Activated CD4-positive, alpha-beta T cell treated with anti-CD3 and anti-CD28 coated beads, Interleukin-2, amount 50 U/mL, for 24 hours (primary cell): ENCODE measurements at places on chromosomes 11 and 22.

DNA sequence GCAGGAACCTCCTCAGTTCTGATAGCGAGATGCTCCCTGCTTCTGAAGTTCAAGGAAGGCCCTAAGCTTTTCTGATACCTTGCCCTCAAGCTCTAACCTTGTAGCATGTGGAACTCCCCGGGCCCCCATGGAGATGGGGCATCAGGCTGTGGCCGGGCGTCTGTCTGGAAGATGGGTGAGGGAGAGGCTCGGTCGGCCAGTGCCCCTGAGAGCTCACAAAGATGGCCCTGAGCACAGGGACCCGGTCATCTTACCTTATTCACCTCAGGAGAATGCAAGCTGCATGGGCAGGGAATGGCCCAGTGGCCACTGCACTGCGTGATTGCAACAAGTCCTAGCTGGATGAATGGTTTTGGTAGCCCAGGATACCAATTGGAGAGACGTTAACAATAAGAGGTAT lies 830.3 kb downstream of the TBC1D22A start:
- DNase-seq, result no peak

DNA sequence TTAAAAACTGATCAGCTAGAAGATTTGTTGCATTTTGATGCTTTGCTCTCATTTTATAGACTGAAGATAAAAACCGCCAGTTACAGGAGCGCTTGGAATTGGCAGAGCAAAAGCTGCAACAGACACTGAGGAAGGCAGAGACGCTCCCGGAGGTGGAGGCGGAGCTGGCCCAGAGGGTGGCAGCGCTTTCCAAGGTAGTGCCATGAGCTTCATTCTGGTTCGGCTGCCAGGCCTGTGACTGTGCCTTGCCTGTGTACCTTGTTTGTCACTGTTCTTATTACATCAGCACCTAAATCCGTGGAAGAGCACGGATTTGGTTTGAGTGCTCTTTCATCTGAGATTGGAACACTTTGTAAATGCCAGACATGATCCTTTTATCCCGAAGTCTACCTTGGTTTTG lies 61.4 kb downstream of the PPFIA1 start:
- no peak for DNase-seq

- DNase-seq, result no peak
Measured at GRCh38 chr11:19838994-19839768, 126.5 kb downstream of the NAV2 start.

DNA sequence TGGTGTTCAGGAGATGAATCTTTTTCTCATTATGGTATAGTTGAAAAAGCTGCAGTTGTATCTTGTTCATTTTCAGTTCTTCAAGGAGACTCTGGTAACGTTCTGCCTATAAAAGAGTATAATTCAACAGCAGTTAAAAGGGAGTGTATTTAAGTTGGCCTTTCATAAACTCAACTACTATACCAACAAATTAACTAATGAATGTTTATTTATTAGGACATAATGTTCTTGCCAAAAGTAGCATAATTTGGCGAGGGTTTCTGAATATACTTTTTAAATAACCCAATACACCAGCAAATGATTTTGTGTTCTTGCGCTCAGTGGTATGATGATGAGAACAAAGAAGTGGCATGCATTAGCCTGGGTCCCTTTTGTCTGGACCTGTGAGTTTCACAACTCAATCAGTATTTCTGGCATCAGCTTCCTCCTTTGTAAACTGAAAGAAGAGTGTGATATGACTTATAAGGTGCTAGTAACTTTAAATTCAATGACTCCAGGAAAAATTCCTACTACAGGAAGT lies 10.9 kb downstream of the SMC1B start:
- no peak for DNase-seq

- DNase-seq, result no peak
Measured at GRCh38 chr11:71251151-71251721, 1.1 kb downstream of the SHANK2 start.

DNA sequence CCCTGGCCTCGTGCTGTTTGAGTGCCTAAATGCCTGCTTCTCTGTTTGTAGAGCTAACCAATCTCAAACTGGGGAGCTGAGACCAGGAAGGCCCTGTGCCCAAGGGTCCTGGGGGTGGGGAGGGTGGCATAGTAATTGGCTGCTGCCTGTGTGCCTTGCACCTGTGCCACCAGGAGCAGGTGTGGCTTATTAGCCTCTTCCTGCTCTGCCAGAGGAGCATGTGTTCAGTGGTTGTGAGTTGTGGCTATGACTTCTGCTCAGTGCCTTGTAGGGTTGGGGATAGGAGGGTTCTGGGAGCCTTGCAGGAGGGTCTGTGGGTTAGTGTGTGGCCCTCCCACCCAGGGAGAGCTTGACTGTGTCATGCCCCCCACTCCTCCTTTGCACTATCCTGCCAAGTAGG lies 109.2 kb downstream of the ZBTB16 start:
- no peak for DNase-seq

GRCh38 chr22:37043828-37044538 lies 7.6 kb upstream of the KCTD17 start:
- peak; percentile 29 for DNase-seq

DNA sequence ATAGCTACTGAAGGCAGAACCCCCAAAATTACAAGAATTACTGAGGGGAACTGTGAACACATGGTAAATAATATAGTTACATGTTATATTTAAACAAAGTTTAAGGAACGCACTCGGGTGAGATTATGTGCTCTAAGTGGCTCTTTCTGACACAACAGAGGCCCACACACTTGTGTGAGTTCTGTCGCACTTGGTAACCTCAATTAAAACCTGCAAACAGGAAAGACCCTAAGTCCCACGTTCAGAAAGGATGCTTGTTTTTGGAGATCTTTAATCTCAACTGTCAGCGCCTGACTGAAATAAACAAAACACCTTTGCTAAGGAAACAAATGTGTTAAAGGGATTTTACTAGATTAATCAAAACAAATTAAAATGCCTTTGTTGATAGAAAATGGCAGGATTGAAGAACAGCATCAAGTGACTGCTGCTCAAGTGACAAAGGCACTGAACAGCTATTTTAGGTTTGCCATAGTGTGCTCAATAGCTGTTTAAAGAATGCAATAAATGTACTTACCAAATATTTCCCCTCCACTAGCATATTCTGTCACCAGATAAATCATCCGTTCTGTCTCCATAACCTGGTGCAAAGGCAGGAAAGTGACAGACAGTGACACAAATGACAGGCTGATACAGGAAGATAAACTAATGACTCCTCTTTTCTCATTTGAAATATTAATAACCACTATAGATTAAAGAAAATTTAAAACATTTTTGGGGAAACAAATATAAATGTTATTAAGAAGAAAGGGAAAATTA lies 116.3 kb upstream of the APOA1 start:
- DNase-seq, result no peak

DNA sequence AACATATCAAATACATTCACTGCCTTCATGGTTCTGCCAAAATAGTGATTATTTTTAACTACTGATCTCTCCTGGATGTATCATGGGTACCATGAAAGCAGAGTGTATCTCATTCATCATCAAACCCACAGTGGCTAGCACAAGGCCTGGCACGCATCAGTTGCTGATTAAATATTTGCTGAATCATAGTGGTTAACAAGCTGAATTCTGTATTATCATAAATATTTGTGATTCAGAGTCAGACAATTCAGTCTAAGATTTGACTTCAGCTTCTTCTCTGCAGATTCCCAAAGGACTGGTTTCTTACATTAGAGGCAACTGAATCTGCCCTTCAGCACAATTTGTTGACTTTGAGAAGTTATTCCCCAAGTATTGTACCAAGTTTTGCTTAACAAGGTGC lies 715.8 kb upstream of the LRRC4C start:
- DNase-seq, result no peak

GRCh38 chr22:47966316-47966715 lies 1203.9 kb downstream of the TBC1D22A start:
- no peak for DNase-seq

GRCh38 chr22:40597526-40598430 lies 38.7 kb downstream of the MRTFA start:
- no peak for DNase-seq

GRCh38 chr11:67593565-67593905 lies 9.9 kb downstream of the GSTP1 start:
- no peak for DNase-seq

GRCh38 chr22:37329238-37330140 lies 47.2 kb downstream of the CYTH4 start:
- no peak for DNase-seq

DNA sequence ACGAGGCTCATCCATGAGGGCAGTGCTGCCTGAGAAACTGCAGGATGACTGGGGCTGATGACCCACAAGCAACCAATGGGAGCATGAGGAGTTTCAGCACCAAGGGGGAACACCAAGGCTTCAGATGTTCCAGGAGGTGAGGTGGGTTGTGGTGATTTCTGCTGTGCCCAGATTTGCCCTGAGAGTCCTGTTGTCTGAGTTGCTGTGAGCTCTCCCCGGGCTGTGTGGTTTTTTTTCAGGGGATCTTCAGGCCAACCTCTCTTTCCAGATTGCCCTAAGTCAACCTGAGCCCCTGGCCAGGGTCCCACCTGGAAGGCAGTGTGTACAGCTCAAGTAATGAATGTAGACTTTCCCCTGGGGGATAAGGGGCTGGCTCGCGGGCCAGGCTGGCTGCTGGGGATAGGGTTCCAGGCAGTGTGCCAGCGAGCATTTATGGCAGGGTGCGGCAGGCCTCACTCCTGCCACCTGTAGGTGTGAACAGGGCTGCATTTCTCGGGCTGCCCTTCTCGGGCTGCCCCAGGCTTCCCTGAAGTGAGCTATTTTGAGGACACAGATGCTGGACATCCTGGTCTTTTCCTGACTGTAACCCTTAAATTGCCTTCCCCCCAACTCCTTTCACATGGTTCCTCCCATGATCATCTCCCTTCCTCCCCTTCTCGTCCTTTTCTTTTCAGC lies 9.8 kb downstream of the SLC22A6 start:
- no peak for DNase-seq

DNA sequence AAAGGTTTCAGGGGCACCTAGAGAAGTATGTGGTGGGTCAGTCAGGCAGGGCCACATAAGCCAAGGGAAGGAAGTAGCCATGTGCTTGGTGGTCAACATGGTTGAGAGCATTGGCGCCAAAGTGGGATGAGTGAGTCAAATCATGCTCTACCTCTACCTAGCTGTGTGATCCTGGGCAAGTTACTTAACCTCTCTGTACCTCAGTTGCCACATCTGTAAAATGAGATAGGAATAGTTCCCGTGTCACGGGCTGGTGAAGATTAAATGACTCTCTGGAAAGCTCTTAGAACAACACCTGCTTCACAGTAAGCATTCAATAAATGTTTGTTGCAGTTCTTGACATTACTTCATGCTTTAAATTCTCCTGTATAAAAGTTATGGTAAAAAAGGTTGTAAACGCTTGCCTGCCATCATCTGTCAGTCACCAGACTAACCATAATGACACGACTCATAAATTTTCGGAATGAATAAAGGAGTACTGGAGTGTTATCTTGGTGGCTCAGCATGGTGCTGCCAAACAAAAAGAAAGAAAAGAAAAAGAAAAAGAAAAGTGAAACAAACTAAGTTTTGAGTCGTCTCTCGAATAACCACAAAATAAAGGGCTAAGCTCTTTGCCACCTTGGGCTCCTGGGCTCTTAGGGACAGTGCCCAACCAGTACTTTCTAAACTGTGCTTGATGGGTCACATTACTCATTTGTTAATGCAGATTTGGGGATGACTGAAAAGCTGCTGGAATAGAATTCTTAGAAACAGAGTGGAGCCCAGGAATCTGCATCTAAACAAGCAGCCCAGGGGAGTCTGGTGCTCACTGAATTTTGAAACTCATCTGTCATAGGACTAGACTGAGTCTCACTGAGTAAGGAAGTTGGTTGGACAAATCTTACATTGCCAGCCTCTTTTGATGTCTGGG lies 107.6 kb downstream of the LDLRAD3 start:
- no peak for DNase-seq
